ENCODE measurements at places on chromosomes 6 and 20.

DNA sequence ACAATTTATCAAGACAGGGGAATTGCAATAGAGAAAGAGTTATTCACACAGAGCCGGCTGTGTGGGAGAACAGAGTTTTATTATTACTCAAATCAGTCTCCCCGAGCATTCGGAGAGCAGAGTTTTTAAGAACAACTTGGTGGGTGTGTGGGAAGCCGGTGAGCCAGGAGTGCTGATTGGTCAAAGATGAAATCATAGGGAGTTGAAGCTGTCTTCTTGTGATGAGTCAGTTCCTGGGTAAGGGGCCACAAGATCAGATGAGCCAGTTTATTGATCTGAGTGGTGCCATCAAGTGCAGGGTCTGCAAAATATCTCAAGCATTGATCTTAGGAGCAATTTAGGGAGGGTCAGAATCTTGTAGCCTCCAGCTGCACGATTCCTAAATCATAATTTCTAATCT lies 50.0 kb upstream of the ECI2 start:
- DNase-seq: no peak

- peak; percentile 82 for DNase-seq
Measured at GRCh38 chr6:35318196-35319171, 20.9 kb downstream of the DEF6 start.

GRCh38 chr6:40138273-40138720 lies 204.0 kb upstream of the MOCS1 start:
- no peak for DNase-seq

DNA sequence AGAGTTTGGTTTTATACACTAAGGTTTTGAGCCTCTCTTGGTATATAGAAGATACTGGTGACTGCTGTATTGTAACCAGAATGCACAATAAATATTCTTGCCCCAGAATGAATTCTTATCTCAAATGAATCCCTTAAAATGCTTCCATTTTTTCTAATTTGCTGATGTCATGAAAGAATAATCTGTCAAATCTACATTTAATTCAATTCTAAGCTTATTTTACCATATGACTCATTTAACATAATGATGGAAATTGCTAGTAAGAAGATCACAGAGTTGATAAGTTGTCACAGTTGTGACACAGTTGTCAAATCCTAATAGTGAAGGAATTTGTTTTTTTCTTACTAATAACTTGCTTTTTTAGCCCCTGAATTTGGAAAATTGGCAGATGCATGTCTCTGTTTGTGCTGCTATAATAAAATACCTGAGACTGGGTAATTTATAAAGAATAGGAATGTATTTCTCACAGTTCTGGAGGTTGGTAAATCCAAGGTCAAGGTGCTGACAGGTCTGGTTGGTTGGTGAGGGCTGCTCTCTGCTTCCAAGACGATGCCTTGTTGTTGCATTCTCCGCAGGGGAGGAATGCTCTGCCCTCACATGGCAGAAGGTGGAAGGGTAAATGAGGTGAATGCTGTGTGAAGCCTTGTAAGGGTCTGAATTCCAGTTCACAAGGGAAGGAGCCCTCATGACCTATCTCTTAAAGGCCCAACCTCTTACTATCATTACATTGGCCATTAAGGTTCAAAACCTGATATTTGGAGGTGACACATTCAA lies 4.7 kb downstream of the ECT2L start:
- no peak for DNase-seq

GRCh38 chr20:2390951-2391675 lies 10.4 kb downstream of the TGM6 start:
- DNase-seq: no peak

GRCh38 chr6:157151989-157152388 lies 171.3 kb downstream of the TMEM242 start:
- DNase-seq: no peak

DNA sequence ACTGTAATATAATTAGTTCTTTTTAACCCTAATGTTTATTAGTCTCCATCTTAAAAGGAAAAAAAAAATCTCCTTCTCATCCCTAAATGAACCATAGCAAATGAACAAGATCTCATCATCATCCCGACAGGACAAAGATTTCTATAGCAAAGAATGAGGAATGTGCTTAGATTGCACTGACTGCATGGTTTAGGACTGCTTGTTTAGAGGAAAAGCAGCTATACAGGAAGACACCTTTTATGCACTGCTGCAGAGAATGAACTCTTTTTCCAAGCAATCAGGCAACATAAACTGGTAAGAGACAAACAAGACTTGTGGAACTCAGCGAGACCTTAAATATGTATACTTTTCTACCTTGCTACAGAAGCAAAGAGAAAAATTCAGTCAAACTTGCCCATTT lies 26.8 kb downstream of the CSNK2A1 start:
- DNase-seq: no peak

DNA sequence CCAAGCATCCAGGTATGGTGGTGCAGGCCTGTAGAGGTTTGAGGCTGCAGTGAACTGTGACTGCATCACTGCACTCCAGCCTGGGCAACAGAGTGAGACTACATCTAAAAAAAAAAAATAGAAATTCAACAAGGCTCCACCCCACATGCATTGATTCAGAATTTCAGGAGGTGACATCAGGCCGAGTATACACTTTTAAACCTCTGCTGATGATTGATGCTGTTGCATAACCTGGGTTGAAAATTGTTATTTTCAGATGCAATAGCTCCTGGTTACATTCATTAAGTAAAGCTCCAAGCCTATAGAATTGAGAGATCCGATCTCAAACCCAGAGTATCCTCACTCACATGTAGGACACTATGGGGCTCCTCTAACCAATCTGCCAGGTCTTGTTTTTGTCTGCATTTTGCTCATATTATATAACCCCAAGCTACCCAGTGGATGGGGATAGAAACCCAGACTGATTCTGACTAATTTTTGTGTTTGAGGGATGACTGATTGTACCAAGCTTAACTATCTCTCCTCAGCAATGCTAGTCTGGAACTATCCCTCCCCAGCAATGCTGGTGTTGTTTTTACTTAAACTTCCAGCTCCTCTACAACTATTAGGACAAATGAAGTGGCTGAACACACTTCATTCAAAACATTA lies 123.5 kb upstream of the PREP start:
- no peak for DNase-seq

- DNase-seq: no peak
Measured at GRCh38 chr6:148836751-148837150, 89.9 kb downstream of the UST start.

DNA sequence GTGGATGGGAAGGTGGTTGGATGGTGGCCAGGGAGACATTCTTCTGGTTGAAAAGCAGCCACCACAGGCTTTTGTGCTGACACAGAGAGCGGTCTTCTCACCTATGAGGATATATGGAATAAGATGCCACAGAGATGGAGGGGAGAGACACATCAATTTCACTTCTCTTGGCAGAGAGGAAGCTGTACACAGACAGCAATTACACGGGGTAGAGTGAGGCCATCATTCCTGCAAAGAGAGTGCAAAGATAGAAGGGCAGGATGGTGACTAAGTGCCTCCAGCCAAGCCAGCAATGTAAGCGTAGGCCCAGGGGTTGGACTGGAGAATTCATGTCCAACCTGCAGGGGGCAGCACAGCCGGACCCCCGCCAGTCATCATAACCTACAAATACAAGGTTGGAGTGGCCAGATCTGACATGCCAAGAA lies 56.4 kb downstream of the NRN1 start:
- no peak for DNase-seq

GRCh38 chr6:134624781-134625180 lies 306.9 kb upstream of the SGK1 start:
- no peak for DNase-seq

GRCh38 chr20:17662333-17663039 lies 19.6 kb downstream of the RRBP1 start:
- no peak for DNase-seq

- no peak for DNase-seq
Measured at GRCh38 chr6:79196912-79197311, 37.6 kb downstream of the HMGN3 start.

DNA sequence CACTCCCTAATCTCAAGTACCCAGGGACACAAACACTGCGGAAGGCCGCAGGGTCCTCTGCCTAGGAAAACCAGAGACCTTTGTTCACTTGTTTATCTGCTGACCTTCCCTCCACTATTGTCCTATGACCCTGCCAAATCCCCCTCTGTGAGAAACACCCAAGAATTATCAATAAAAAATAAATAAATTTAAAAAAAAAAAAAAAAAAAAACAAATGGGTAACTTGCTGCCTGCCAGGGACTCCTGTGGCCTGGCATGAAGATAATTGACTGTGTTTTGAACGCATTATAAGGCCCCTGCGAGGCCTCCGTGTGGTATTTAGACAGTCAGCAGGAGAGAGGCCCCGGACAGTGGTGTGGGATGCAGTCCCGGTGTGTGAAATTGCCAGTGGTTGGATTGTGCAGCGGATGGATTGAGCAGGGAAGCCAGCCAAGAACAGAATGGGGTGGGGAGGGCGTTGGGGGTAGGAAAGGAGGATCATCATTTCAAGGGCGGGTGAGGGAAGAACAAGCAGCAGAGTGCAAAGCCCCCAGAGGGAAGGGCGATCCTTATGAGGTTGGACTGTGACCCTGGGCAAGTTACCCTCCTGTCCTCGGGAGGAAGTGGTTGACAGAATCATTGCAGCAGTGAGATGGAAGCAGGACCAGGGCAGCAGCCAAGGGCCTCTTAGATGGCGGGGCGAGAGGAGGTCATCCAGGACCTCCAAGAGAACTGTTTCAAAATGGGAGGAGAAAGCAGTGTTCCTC lies 43.3 kb downstream of the PPARD start:
- no peak for DNase-seq

DNA sequence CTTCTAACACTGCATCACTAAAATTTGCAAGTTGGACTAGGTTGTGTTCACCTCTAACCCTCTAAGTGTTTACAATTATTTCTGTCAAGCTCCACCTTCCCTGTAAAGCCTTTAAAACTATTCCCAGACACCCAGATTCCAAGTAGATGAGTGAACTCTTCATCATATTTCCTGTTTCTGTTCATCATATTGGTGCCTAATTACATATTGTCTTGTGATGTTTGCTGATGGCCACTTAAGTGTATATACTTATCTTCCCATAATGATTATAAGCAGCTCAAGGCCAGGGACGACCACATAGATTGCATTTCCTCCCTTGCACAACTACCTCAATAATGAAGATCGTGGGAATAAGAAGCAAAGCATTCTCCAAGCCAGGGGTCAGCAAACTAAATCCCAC lies 16.8 kb downstream of the TNFRSF21 start:
- DNase-seq: no peak

- DNase-seq: no peak
Measured at GRCh38 chr6:30470968-30471367, 18.3 kb upstream of the HLA-E start.

GRCh38 chr6:3335169-3335568 lies 76.4 kb downstream of the PSMG4 start:
- DNase-seq: no peak

DNA sequence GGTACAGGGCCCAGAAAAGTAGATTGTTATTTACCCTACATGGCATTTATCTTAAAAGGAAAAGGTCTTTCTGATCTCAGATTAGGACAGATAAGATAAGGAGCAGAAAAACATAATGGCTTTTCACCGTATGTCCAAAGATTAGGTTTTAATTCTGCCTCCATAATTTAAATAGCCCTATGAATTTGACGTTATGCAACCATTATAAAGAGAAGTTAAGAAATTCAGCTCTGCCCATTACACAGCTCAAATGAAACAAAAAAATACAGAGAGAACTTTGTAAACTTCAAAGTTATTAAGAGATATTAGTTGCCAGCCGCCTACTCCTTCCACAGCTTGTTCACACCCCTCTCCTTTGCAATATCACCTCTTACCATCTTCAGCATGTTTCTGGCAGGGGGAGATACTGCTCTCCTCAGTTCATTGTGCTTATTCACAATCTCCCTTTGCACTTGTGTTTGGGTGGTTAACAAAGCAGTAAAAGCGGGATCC lies 8.1 kb downstream of the CRISP3 start:
- no peak for DNase-seq

DNA sequence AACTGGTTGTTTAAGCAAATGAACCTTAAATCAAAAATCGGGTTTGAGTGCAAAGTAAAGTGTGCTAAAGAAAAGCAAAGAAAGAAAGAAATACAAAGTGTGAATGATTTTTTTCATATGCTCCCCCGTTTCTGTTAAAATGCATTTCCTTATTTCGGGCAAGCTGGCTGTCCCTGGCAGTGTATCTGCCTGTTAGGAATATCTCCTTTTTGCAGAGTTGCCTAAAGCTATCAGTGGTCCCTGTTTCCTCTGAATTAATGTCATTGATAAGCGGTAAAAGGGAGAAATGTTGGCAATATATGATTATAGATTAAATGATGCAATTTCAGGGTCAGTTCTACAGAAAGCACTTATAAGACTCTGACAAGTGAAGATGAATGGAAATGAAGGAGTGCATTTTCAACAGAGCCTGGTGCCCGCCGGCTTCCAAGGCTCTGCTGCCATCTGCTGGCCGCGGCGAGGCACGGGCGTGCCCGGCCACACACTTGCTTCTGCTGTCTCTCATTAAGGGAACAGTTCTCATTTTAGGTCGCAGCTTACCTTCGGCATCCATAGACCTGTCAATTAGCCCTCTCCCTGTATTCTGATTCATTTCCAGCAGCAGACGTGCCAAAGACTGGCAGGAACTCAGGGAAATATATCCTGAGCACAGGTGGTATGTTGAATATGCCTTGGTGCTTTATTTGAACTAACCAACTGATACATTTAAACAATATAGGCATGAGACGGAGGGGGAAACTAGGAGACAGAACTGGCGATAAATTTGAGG lies 381.9 kb downstream of the C6orf118 start:
- DNase-seq: peak; percentile 52

- DNase-seq: no peak
Measured at GRCh38 chr6:3786141-3786540, 34.6 kb upstream of the PXDC1 start.

- DNase-seq: no peak
Measured at GRCh38 chr6:136427378-136427717, 122.9 kb downstream of the MAP7 start.

- no peak for DNase-seq
Measured at GRCh38 chr20:48358176-48359054, 469.4 kb downstream of the PREX1 start.

- peak; percentile 89 for DNase-seq
Measured at GRCh38 chr6:138817799-138818198, 21.9 kb downstream of the ECT2L start.

DNA sequence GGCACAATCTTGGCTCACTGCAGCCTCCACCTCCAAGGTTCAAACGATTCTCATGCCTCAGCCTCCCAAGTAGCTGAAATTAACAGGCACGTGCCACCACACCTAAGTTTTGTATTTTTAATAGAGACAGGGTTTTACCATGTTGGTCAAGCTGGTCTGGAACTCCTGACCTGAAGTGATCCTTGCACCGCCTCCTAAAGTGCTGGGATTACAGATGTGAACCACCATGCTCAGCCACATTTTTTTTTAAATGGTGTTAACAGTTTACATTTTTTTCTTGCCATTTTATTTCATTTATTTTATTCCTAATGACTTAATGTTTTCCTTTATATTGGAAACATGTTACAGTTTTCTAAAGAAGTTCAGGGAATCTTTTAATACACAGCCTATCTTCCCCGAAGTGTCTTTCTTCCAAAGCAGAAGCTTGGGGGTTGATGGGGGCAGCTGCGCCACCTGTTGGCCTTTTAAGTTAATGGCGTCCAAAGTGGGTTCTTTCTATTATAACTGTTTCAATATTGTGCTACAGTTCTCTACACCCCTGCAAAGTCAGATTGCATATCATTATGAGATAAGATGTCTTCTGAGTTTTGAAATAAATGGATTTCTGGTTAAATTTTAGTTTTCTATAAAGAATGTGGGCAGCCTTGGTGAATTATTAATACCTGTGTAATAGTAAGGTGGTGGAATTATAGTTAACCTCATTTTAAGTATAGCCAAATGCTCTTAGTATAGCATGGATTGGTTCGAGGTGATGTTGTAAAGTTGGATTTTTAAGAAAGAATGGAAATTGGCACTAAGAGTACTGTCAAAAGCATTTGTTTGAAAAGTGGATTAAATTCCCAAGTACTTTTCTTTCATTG lies 42.0 kb upstream of the PLCG1 start:
- DNase-seq: peak; percentile 65

Measured in NCI-H510A treated with DMSO at 0.1 percent for 48 hours (cell line).